ENCODE measurements at places on chromosomes 1 and 21.

DNA sequence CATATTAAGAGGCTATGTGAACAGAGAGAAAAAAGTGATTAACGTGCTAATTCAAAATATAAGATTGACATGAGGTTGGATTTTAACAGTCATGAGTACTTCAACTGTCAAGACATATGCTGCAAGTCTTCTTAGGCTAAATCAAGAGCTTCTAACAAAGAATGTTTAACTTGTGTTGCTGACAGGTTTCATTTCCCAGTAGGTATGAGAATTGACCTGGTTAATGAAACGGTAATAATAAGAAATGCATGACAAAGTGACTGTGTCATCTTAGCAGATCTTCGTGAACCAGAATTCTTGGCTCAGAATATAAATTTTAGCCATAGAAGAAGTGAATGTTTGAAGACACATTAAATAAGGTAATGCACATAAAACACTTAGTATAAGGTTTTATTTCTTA, 132.6 kb upstream of the PTGFR start:
- DNase-seq = no peak

DNA sequence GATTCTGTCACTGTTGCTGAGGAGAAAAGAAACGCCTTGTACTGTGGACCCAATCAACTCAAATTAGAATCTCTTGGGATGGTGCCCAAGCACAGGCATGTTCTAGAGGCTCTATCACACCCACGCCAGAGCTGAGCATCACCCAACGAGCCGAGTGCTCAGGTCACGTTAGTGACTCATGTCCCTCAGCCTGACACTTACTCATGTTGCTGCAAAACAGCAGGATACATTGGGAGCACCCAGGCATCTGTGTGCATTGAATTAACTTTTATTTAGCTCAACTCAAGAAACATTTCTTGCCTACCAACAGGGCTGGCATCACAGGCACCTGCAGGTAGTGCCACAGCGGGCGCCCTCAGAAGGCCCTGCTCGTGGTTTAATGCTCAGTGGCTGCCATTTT, 149.8 kb downstream of the ETS2 start:
- DNase-seq = no peak

DNA sequence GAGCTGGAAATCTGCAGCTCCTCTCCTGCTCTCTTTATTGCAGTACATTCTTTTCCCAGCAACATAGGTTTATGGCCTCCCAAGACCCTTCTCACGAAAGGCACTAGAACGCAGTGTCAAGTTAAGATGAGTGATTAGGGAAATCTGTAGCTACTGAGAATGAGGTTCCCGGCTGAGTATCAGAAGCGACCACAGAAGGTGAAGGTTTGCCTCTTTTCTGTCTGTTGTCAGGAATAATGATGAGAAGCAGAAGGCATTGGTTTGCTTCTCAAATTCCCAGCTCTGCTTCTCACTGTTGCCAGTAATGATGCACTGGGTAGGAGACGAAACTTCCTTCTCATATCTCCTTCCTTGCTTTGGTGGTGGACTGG, 128.4 kb downstream of the NTMT2 start:
- DNase-seq = no peak

- DNase-seq = peak; percentile 4
Observed at GRCh38 chr1:166839600-166840308, 479 bp downstream of the POGK start.

GRCh38 chr1:16146279-16147155, 9.4 kb downstream of the EPHA2 start:
- DNase-seq = no peak

GRCh38 chr1:234882898-234883297, 245.7 kb downstream of the TOMM20 start:
- no peak for DNase-seq

GRCh38 chr1:210499956-210500355, 171.3 kb downstream of the HHAT start:
- no peak for DNase-seq

DNA sequence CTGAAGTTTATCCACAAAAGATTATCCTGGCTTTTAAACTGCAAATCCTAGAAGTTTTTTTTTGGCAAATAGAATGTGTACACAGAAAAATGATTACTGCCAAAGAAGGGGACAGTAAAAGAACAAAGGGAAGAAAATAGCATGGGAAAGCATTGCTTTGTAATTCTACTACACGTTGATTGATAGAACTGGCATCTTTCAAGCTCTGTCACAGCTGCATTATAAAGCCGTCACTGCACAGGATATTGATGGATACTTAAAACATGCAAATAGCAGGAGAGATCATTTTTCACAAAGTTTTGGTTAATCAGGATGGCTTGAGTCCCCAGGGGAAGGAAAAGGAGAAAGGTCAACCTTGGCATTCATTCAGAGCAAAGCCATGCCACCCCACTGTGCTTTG, 183.7 kb upstream of the RRP15 start:
- DNase-seq = no peak

Data from activated CD8-positive, alpha-beta memory T cell treated with anti-CD3 and anti-CD28 coated beads for 1 hour (primary cell).